GM12878 (cell line): ENCODE measurements at places on chromosomes 5 and 9. TPM values are rescaled to one million over a fixed set of nuclear protein-coding genes. Genes with fewer than 3 reads are reported as not detected.

- no peaks in the 10 kb centered on the region for H3K27me3 ChIP-seq
- H3K36me3 ChIP-seq: no peaks in the 10 kb centered on the region
- DNase-seq: no peak
Observed at GRCh38 chr5:67015541-67016191, 180.9 kb downstream of the CD180 start.

GRCh38 chr5:116097301-116097700, 12.5 kb downstream of the COMMD10 start:
- H3K4me1 ChIP-seq: no peaks in the 10 kb centered on the region
- DNase-seq: no peak
- H3K36me3 ChIP-seq: no peaks in the 10 kb centered on the region
- H3K27me3 ChIP-seq: no peaks in the 10 kb centered on the region

DNA sequence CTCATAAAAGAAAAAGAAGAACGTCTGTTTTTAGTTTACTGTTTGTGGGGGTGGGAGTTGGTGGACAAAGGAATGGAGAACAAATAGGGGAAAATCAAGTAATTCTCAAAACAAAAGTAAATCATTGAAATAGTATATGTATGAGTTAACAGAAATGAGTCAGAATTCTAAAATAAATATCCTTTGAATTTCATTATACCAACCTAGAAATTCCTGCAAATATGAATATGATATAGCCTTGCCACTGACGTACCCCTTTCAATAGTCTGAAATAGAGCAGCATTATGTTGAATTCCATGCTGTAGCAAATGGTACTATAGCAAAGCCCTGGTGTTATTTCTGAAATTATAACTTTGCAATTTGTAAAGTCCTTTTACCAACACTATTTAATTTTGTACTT, 29.6 kb upstream of the DTWD2 start:
- no peak overlapping the region for H3K27ac ChIP-seq
- H3K4me1 ChIP-seq: peaks cover 12% of the 10 kb centered on the region
- no peaks in the 10 kb centered on the region for H3K36me3 ChIP-seq
- H3K27me3 ChIP-seq: no peaks in the 10 kb centered on the region
- no peak for DNase-seq

DNA sequence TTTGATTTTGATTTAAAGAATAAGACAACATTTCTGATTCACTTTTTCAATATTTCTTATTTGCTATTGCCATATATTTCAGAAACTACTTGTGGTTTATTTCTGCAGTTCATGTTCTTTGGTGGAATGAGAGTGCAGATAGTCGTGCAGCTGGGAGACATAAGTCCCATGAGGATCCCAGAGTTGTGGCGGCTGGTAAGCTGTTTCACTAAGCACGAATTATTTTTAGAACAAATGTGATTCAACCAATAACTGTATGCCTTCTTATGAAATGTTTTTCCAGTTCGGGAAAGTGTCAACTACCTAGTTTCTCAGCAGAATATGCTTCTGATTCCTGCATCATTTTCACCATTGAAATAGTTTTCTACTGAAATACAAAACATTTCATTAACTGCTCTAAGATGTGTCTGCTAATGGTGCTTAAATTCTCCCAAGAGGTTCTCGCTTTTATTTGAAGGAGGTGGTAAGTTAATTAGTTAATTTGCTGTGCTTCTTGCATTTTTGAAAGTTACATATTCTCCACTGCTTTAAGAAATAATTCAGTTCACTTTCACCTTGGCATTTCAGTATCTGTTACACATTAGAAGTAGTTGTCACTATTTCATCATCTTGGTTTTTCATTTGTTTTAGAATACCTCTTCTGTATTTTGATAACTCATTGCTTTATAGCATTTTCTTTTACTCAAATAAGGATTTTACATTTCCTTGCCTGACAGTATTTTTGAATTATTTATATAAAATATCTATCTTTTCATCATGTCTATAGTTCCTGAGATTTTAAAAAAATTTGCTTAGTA, 9.0 kb downstream of the NIPSNAP3B start:
- H3K36me3 ChIP-seq: no peaks in the 10 kb centered on the region
- H3K4me1 ChIP-seq: peaks cover 24% of the 10 kb centered on the region
- no peaks in the 10 kb centered on the region for H3K27me3 ChIP-seq

GRCh38 chr9:124381170-124381945, 33.9 kb downstream of the PSMB7 start:
- no peaks in the 10 kb centered on the region for H3K4me1 ChIP-seq
- no peak overlapping the region for H3K27ac ChIP-seq
- no peaks in the 10 kb centered on the region for H3K27me3 ChIP-seq
- no peak overlapping the region for H3K4me3 ChIP-seq
- H3K36me3 ChIP-seq: peaks cover 6% of the 10 kb centered on the region

GRCh38 chr5:96509316-96509715, 76.3 kb upstream of the PCSK1 start:
- H3K4me1 ChIP-seq: no peaks in the 10 kb centered on the region
- no peak overlapping the region for H3K27ac ChIP-seq
- H3K27me3 ChIP-seq: no peaks in the 10 kb centered on the region
- no peak overlapping the region for H3K4me3 ChIP-seq
- no peaks in the 10 kb centered on the region for H3K36me3 ChIP-seq

DNA sequence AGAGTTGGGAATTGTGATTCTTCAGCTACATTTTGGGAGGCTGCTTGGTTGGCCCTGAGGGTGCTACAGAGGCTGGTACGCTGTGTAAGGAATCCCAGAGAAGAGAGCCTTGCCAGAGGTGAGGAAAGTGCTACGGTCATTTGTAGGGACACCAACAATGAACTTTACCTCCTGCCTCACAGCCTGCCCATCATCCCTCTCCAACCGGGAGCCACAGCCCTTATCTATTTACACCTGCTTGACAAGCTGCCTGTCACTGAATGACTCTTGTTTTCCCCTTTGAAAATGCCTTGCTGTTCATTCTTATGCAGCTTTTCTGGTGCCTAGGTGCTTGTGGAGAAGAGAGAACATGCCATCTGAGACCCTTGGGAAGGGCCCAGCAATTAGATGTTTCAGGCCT, 110.8 kb downstream of the PCSK1 start:
- H3K36me3 ChIP-seq: no peaks in the 10 kb centered on the region
- H3K4me3 ChIP-seq: no peak overlapping the region
- H3K27ac ChIP-seq: no peak overlapping the region
- DNase-seq: no peak
- peaks cover 4% of the 10 kb centered on the region; the same call in 1 of the 2 replicates for H3K4me1 ChIP-seq

GRCh38 chr5:107977550-107978071, 306.9 kb upstream of the EFNA5 start:
- no peaks in the 10 kb centered on the region for H3K36me3 ChIP-seq
- H3K27me3 ChIP-seq: no peaks in the 10 kb centered on the region
- no peak for DNase-seq

- H3K4me3 ChIP-seq: no peak overlapping the region
- peaks cover 12% of the 10 kb centered on the region; the same call in 1 of the 2 replicates for H3K4me1 ChIP-seq
- H3K36me3 ChIP-seq: no peaks in the 10 kb centered on the region
- no peaks in the 10 kb centered on the region for H3K27me3 ChIP-seq
- no peak overlapping the region for H3K27ac ChIP-seq
Observed at GRCh38 chr9:27460226-27461023, 63.7 kb upstream of the IFNK start.

GRCh38 chr9:95729669-95730368, 145.7 kb upstream of the ERCC6L2 start:
- H3K27ac ChIP-seq: no peak overlapping the region
- no peaks in the 10 kb centered on the region for H3K27me3 ChIP-seq
- H3K4me3 ChIP-seq: no peak overlapping the region
- peaks cover 6% of the 10 kb centered on the region for H3K4me1 ChIP-seq
- no peak for DNase-seq
- no peaks in the 10 kb centered on the region for H3K36me3 ChIP-seq

DNA sequence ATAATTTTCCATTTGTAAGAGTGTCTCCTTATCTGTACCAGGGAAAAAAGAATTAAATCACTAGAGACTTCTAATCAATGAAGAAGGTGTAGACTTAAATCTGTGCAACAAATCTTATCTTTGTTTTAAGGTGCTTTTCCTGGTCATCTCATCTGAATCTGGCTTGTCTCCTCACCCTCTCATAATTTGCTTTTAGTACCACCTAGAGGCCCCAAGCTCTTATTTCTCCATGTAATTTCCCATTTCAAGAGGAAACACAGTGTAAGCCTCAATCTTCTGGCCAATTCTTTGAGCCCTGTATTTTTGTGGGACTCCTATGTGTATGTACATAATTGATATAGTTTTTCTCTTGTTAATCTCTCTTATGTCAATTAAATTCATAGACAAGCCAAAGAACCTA, 1975.3 kb upstream of the CDH6 start:
- H3K27me3 ChIP-seq: no peaks in the 10 kb centered on the region
- H3K4me3 ChIP-seq: no peak overlapping the region
- no peak for DNase-seq
- H3K27ac ChIP-seq: no peak overlapping the region
- H3K36me3 ChIP-seq: no peaks in the 10 kb centered on the region

The CDX1 gene
- not detected in 2 replicates for total RNA-seq

The ADAMTS13 gene
- 1.2 and 2.0 TPM in 2 replicates for total RNA-seq

The SLC23A1 gene
- total RNA-seq: 4.1 and 4.7 TPM in 2 replicates

The BTNL9 gene
- total RNA-seq: 0.05 and 0.08 TPM in 2 replicates
